NCI-H2081 (cell line): ENCODE measurements at places on chromosomes 7 and 10.

GRCh38 chr7:44101966-44102845 is 1.9 kb upstream of the AEBP1 start:
- no peak for DNase-seq

DNA sequence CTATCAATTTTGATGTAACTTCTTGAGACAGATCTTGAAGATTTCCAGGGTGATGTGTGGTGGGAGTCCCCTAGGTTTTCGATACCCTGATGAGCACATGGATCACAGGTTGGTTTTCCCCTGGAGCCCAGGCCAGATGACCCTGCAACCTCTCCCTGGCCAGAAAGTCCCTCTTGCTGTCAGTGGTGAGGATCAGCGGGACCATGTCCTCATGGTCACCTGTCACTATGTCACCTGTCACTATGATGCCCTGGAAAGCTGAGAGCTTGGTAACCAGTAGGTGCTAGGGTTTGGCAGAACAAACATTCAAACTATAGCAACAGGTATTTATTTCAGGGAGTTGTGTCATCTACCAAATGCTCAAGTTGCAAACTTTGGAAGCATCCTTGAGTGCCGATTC is 197.9 kb downstream of the ARHGAP12 start:
- no peak for DNase-seq

DNA sequence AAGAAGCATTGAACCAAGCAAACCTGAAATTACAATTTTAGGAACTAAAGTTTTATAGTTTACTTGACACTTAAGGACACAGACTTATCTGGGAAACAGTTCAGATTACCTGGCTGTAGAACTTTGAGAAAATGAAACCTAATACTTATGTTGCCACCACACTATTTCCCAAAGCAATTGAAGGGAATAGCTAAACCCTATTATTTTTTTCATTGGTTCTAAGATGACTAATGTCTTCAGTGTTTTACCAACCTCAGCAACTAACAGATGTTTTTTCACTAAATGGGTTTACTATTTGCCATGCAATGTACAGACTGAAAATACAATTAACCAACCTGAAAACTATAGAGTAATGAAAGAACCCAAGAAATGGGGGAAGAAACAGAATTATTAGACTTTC is 689.6 kb downstream of the SORCS1 start:
- no peak for DNase-seq

DNA sequence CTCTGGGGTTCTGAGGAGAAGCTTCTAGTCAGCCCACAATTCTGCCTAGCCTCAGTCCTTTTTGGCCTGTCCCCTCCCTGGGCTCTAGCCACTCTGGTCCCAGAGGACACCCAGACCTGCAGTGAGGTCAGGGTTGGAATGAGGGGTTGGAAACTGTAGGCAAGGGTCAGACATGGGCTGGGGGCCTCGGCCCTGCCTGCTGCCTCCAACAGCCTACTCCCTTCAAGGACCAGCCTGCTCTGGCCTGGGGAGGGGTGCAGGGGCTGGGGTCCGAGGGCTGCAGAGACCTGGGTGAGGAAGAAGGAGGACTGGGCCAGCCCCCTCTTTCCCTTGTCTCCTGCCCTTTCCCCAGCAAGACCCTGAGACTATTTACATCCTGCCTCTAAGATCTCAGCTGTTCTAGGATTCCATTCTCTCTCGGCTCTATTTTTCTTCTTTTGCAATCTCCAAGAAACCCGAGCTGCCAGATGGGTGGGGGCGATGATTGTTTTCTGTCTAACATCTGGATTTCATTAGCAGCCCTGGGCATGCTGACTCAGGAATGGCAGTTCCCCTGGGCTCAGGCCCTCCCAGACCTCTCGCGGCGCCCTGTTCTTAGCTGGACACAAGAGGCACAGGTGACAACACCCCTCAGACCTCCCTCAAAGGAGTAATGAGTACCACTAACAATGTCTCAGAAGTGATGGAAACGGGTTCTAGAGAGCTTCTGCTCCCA is 23.1 kb downstream of the ZCCHC24 start:
- no peak for DNase-seq

- DNase-seq: no peak
Measured at GRCh38 chr7:105776986-105777910, 99.2 kb downstream of the ATXN7L1 start.

- DNase-seq: no peak
Measured at GRCh38 chr10:93568105-93568390, 1.6 kb downstream of the FFAR4 start.

DNA sequence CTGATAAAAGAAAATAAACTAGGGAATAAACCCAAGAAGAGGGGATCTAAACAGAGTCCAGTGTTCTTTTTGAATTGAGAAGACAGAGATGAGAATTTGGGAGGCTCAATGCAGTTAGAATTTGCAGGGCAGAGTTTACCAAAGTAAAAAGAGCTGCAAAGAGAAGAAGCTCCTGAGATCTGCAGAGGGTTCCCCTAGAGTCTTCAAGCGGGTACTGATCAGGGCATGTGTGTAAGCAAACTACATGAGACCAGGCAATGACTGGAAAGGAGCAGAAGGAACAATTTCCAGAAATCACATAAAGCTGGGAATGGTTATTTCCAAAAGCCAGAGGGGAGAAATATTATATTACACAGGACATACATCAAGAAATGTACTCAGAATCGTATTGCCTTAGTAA is 58.1 kb upstream of the TES start:
- no peak for DNase-seq

DNA sequence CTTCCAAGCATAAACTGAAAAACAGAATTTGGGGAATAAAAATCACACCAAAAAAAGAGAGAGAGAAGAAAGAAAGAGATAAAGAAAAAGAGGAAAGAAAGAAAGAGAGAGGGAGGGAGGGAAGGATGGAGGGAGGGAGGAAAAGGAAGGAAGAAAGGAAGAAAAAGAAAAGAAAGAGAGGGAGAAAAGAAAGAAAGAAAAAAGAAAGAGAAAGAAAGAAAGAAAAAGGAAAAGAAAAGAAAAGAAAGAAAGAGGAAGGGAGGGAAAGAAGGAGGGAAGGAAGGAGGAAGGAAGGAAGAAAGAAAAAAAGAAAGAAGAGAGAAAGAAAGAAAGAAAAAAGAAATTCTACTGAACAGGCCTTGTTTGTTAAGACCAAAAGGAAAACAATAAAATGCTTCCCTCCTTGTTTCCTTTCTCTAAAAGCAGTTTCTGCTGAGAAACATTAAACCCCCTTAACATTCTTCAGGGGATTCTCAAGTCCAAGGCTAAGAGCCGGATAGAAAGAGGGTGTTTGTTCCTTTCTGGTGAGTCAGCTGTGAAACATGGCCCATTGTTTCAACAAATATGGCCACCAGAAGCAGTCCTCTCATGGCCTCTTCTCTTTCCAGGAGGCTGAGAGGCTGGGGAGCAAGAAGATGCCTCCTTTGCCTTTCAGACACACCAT is 46.9 kb upstream of the GPAM start:
- DNase-seq: no peak

DNA sequence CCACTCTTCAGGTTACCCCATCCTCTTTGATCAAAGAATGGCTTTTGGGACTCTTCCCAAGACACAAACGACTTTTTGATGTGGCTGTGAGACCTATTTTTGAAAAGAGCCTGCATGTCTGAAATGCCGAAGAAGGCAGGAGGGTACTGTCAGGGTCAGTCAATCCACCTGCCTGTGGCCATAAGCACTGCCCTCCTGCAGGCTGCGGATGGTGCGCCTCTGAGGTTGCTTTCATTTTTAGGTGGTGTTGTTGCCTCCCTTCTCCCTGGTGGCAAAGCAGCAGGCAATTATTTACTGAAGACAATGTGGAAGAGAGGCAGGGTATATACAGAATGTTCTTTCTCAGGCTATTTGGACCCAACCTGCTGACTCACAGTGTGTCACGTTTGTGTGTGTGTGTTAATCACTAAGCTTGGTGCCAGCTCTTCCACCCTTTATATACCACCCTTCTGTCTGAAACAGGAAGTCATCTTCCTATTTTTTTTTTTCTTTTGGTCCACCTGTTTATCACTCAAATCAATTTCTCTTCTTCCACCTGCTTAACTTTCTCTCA is 1421.2 kb upstream of the CELF2 start:
- DNase-seq: no peak

DNA sequence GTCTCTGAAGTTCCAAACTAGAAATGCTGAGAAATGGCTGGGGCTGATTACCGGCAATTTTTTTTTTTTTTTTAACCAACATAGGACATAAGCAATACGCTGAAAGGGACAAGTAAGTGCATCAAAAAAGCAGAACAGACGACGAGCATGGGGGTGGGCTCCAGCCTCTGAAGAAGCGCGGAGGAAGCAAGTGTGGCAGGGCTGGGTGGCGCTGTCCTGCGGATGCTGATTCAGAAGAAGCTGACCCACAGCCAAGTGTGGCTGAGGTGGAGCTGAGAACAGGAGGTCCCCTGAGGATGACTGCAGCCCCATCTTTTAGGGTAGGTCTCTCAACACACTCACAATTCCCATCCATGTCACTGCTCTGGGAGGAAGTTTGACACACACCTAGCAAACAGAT is 65.6 kb downstream of the CTBP2 start:
- DNase-seq: no peak

DNA sequence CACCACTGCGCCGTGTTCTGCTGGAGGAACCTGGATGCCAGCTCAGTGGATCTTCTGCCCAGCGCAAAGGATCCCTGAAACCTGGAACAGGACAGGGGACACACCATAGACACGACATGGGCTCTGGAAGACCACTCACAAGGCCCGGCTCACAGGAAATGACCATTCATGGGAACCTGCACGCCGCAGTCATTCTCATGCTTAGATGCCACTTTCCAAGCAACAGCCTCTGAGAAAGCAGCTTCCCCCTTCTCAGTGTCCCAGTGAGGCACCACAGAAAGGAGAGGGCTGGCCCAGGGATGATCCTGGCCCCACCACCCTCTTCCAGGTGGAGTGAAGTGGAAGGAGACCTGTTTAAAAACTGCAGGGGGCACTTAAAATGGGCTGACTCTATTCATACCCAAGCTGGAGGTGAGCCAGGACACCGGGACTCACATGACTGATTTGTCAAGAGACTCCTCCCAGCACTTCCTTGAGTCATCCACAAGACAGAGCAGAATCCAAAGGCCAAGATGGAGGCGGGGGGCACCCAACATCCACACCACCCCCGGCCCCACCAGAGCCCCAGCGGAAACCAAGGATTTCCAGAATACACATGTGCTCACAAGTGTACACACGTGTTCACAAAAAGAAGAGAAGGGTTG is 11.2 kb downstream of the CTBP2 start:
- DNase-seq: peak; percentile 44

DNA sequence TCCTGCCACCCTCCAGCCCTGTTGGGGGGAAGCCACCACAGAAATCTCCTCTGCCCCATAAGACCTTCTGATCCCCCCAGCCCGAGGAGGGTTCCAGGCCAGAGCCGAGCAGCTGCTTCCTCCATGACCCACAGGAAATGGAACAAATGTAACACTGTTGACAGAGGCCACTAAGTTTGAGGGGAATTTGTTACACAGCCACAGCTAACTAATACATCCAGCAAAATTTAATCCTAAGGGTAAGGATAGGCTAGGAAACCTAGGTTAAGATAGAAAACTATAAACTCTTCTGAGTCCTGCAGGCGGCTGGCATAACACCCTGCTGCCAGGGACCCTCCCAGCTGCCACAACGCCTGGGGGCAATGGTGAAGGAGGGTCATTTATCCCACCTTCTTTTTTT is 66.8 kb upstream of the PDGFA start:
- no peak for DNase-seq

DNA sequence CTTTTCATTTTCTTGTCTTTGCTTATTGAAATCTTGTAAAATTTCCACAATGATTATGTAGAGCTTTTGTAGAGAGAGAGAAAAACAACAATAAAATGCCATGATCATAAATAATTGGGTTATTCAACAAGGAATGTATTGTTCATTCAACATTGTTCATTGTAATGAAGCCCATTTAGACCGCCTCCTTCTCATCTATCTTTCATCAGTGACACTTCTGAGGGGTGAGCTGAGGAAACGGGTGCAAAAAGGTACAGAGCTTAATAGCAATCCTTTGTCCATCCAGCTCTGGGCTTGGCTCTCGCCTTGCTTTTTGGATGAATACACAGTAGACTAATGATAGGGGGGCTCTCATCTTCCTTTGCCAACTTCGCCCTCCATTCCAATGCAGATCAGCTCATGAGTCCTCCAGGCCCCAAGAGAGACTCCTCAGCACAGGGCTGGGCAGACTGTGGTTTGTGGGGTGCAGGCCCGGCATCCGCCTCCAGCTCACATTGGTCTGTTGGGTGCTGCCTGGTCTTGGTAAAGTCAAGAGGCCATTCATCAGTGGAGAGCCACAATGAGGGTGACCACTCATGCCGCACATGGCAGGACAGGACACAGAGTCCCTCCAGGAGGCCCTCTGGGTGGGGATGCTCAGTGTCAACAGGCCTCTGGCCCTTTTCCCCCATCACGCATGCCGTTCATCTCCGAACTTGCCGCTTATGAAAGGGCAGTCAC is 17.9 kb upstream of the PPA1 start:
- no peak for DNase-seq

DNA sequence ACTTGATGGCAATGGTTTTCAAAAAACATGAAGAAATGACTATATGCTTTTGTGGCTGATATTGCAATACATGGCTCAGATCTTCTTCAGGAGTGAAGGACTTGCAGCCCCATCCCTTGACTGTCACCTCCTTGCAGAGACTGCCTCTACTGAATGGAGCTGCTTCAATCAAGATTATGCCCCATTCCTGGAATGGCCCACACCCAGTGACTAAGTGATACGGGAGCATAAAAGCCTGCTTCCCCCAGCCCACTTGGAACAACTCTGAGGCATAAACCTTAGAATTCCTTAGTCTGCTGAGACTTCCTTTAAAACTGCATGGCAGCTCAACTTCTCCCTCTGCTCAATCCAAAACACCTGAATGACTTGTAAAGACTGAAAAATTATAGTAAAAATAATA is 957.1 kb downstream of the SORCS3 start:
- DNase-seq: no peak

- no peak for DNase-seq
Measured at GRCh38 chr7:108129018-108129965, 869 bp downstream of the LAMB4 start.

- no peak for DNase-seq
Measured at GRCh38 chr10:11446864-11447263, 164.6 kb downstream of the USP6NL start.

GRCh38 chr10:100886091-100886490 is 26.7 kb upstream of the SLF2 start:
- DNase-seq: no peak

DNA sequence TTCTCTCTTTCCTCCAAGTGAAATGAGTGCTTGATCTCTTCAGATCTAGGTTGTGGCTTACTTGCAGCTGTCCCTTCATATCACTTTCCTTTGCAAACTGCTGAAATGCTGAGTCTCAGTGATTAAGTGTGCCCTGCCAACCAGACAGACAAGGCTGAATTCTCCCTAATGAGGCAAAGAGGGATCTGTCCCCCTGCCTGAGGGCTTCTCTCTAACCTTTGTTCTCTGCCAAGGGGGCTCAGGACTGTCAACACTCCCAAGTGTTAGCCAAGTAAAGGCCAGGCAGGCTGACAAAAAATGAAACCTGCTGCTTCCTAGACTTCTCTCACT is at the start of gene MSS51:
Gene MSS51, minus strand, starts transcription at position 24 of the 330 bp plus-strand sequence. CDS start 5,277 bp downstream, outside the sequence.
- peak; percentile 32 for DNase-seq

- no peak for DNase-seq
Measured at GRCh38 chr10:63209705-63210104, 76.6 kb downstream of the NRBF2 start.
